Regular cardiac myocyte (primary cell): ENCODE measurements at places on chromosomes 6 and 20. TPM values are rescaled to one million over a fixed set of nuclear protein-coding genes. Genes with fewer than 3 reads are reported as not detected.

The METTL24 gene
- total RNA-seq = under 0.01 and 0.85 TPM in 2 replicates

The LIN28B gene
- total RNA-seq = not detected in 2 replicates

The RGS19 gene
- total RNA-seq = 6.3 and 7.0 TPM in 2 replicates

The TMEM217 gene
- 1.2 and 2.5 TPM in 2 replicates for total RNA-seq

The GFRA4 gene
- total RNA-seq = not detected in 2 replicates

The DSP gene
- 17.4 and 27.3 TPM in 2 replicates for total RNA-seq

The GHRH gene
- total RNA-seq = not detected in 2 replicates

The SLC17A3 gene
- total RNA-seq = not detected in 2 replicates

The FKBP1A gene
- total RNA-seq = 154 and 176 TPM in 2 replicates

The SAMHD1 gene
- total RNA-seq = 22.8 and 23.1 TPM in 2 replicates

The CD83 gene
- 0.38 and 3.1 TPM in 2 replicates for total RNA-seq

The KIAA1755 gene
- 2.5 and 3.1 TPM in 2 replicates for total RNA-seq

The SPTLC3 gene
- 3.1 and 5.9 TPM in 2 replicates for total RNA-seq

The PSORS1C2 gene
- total RNA-seq = not detected in 2 replicates

The CENPW gene
- 3.7 and 21.3 TPM in 2 replicates for total RNA-seq

The MOXD1 gene
- 29.3 and 135 TPM in 2 replicates for total RNA-seq

The PLEKHG1 gene
- total RNA-seq = 0.56 and 1.5 TPM in 2 replicates
